CD4-positive, alpha-beta T cell treated with Interferon alpha-2 for 1 hour (primary cell): ENCODE measurements at places on chromosomes 1 and 21.
A peak's percentile ranks its signal among the peaks of the same experiment; 100 is the strongest.

DNA sequence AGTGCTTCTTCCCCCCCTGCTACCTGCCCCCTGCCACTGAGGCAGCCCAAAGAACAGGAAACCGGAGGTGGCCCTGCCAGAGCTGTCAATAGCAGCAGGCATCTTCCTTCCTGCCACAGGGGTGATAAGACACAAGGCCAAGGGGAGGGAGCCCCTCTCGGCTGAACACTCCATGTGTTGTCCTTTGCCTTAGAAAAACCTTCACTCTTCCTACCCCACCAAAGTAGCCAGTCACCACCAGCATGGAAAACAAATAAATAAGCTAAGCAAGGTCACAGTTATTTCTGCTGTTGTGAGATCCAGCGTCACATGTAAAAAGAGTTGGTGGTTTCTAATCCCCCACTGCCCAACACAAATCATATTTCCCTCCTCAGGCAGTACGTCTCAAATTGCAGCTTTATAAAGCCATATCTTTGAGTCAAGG is 104.8 kb upstream of the DPT start:
- no peak for DNase-seq

- no peak for DNase-seq
These were observed 148.2 kb downstream of the FCRL5 start for GRCh38 chr1:157404063-157404501.

GRCh38 chr21:25370311-25370744 is 237.0 kb downstream of the MRPL39 start:
- DNase-seq = no peak

DNA sequence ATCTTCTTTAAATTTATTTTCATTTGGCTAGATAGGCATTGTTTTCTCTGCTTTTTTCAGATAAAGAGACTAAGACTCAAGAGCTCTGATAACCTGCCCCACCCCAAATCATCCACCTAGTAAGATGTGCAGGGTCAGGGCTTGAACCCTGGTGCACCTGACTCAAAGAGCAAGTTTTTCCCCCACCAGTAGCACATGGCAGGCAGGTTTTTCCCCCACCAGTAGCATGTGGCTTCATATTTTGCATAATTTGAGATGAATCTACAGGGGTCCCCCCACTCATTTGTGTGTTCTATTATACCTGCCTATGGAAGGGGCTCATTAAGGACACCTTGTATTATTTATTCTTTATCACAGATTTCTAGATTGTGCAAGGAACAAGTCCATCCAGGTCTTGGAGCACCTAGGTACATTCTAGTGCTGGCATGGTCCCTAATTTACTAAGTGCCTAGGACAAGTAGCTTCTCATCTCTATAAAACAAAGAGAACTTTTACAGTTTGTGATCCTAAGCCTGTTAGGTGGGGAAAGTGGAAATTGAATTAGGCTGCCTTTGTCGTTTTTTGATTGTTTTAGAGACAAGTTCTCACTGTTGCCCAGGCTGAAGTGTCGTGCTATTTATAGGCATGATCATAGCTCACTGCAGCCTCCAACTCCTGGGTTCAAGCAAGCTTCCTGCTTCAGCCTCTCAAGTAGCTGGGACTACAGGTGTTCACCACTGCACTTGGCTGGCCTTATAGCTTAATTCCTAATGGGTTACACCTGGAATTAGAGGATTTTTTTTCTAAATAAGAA is 13.2 kb upstream of the CTSE start:
- DNase-seq = no peak

- DNase-seq = no peak
These were observed 12.2 kb upstream of the GJA5 start for GRCh38 chr1:147772570-147772969.

- peak; percentile 80 for DNase-seq
These were observed 34.1 kb upstream of the BTG2 start for GRCh38 chr1:203271018-203271743.

- DNase-seq = no peak
These were observed 22.6 kb downstream of the GON4L start for GRCh38 chr1:155834296-155834926.

- DNase-seq = no peak
These were observed 44.5 kb upstream of the ENAH start for GRCh38 chr1:225697428-225697827.

- no peak for DNase-seq
These were observed 106.7 kb downstream of the CNIH3 start for GRCh38 chr1:224722838-224723237.

DNA sequence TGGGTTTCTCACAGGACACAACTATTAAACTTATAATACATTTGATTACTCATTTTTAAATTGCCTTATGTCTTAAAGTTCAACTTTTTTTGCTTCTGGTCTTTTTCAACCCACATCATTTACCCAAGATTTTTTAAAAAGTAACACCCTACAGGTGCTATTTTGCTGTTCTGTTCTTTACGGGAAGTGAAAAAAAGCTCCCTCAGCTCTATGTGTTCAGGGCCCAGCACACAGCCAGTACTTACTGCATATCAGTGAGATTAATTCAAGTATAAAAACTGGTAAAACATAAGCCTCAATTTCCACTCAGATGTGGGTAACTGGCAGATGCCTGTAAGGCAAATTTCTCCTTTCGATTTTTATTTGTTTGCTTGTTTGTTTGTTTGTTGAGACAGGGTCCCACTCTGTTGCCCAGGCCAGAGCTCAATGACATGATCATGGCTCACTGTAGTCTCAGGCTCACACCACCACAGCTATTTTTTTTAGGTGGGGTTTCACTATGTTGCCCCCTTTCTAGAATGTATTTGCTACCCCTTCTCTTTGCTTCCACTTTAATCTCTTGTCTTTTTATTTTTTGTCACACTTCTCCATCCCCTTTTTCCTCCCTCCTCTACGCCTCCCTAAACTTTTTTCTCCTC is 20.3 kb downstream of the RNASEL start:
- DNase-seq = no peak

DNA sequence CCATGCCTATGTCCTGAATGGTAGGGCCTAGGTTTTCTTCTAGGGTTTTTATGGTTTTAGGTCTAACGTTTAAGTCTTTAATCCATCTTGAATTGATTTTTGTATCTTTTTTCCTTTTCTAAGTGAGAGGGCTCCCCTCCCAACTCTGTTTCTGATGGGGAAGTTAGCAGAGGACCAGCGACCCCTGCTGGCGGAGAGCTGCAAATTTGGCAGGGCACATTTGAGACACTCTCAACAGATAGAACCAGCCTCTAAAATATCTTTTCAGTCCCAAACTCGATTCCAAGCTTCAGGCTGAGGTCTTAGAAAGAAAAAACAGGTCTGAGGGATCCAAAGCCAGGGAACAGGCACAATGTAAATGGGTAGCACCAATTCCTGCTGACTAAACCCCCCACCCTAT is 32.5 kb downstream of the LRRC3 start:
- DNase-seq = peak; percentile 47

GRCh38 chr21:38800924-38801744 is 4.6 kb upstream of the ETS2 start:
- DNase-seq = no peak

DNA sequence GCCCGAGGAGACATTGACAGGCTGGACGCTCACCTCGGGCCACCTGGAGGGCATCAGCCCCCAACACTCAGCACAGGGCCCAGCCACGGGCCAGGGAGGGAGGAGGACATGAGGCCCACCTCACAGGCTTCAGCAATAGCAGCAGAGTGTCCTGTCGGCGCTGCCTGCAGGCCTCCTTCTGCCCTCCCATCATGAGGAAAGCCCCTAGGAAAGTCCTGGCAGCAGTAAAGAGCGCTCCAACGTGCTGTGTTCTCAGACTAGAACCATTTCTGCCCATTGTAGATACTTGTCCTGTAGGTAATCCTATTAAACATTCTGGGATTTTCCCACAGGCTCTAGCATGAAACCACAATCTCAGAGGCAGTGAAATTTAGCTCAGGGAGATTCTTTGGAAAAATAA is 62.0 kb upstream of the GALNT2 start:
- no peak for DNase-seq

DNA sequence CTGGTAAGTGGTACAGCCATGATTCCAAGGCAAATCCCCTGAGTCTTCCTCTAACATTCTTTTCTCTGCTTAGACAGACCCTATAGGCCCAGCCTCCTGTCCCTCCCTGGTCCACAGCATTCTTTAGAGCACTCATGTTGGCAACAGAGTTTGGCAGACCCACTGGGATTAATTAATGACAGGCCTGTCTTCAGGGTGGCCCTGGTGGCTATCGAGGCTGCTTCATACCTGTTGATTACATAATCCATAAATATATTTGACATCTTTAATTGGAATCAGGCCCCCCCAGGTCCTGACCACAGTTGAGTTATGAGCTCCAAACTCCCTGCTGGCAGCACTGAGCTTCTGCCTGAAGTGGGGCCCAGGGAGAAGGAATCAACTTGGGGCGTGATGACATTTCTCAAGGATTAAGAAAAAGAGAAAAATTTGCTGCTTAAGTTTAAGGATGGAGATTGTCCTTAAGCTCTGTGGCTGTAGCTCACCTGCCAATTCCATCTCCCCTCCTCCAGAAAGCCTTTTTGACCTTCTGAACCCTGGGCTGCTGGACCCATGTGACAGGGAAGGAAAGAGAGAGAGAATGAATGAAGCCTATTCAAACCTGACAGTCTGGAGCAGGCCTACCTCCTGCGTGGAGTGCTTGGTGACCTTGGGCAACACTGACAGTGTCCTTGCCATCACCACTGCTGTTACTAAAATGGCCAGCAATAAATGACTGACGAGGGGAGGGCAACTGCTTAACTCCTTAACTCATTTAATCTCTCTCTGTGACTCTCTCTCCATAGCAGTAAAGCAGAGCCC is 156.6 kb downstream of the TRABD2B start:
- no peak for DNase-seq

- DNase-seq = no peak
These were observed 14.1 kb downstream of the CDA start for GRCh38 chr1:20602851-20603450.
